ENCODE measurements at places on chromosomes 12 and 14.
A peak's percentile ranks its signal among the peaks of the same experiment; 100 is the strongest.

GRCh38 chr14:36847366-36847765 lies 185.7 kb downstream of the PAX9 start:
- no peak for DNase-seq

GRCh38 chr12:95085612-95086011 lies 12.2 kb upstream of the NR2C1 start:
- DNase-seq: no peak

- no peak for DNase-seq
Observed at GRCh38 chr14:80978403-80978802, 23.0 kb downstream of the TSHR start.

GRCh38 chr14:37045340-37046061 lies 126.9 kb downstream of the SLC25A21 start:
- no peak for DNase-seq

- no peak for DNase-seq
Observed at GRCh38 chr14:31945074-31945613, 132.0 kb upstream of the ARHGAP5 start.

- DNase-seq: no peak
Observed at GRCh38 chr12:70154087-70154638, 89.1 kb upstream of the CNOT2 start.

GRCh38 chr14:64729386-64730060 lies 25.3 kb downstream of the PLEKHG3 start:
- DNase-seq: no peak

DNA sequence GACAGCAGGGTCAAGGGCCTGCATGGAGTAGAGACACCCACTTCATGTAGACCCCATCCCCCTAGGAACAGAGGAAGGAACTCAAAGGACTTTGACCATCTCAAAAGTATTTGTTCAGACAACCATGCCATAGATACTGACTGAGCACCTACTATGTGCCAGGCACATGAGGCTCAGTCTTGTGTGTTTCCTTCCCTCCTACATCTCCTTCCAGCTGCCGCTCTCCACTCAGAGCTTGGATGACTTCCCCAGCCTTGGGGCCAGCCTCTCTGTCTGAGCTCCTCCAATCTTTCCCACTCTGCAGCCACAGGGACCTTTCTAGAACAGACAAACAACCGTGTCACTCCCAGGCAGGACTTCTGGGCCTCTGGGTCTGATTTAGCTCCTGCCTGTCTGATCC lies 2.5 kb downstream of the TRPV4 start:
- no peak for DNase-seq

DNA sequence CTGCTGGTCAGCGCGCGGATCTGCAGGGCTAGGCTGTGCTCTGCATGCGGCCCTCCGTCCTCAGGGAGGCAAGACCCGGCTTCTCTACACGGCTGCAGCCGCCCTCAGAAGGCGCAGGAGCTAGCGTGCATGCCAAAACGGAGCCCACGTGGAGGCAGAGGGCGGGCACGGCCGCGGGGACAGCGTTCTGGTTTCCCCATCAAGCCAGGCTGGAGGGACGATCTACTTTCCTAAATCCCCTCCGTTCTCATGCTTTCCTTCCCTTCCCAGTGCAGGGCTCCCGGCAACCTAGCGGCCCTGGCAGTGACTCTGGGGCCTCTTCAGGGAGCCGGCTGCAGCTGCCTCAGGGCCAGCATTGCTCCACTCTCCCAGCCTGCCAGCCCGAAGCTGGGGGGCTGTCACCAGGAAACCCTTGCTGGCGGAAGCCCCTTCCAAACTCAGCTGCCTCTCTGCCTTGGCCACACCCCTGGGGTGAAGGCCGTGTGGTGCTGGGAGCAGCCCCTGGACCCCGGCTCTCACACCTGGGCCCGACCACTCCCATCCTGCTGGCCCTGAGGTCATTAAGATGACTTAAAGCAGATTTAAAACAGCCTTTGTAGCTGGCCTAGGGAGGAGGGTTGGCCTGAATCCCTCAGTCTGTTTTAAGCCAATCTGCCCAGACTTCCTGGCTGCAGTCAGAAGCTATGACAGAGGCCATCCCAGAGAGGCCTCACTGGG lies 9.2 kb upstream of the GOLGA3 start:
- no peak for DNase-seq

- DNase-seq: no peak
Observed at GRCh38 chr14:22311636-22312035, 277.4 kb downstream of the DAD1 start.

- no peak for DNase-seq
Observed at GRCh38 chr12:42786400-42787148, 197.0 kb upstream of the PRICKLE1 start.

DNA sequence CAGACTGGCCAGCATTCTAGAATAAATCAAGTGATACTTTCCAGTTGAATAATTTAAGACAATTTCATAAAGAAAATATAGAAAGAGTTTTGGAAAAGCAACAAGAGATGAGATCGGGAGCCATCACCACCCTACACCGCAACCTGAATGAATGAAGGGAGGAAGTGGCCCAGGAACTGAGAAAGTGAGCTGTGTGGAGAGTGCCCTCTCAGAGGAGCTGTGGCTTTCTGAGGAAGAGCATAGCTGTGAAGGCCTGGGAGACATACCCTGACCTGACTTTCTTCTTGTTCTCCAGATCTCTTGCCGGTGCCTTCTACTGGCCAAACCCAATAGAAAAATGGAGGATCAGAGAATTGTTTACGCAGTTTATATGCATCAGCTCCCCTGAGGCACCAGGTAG lies 79.3 kb upstream of the TSPAN8 start:
- no peak for DNase-seq

DNA sequence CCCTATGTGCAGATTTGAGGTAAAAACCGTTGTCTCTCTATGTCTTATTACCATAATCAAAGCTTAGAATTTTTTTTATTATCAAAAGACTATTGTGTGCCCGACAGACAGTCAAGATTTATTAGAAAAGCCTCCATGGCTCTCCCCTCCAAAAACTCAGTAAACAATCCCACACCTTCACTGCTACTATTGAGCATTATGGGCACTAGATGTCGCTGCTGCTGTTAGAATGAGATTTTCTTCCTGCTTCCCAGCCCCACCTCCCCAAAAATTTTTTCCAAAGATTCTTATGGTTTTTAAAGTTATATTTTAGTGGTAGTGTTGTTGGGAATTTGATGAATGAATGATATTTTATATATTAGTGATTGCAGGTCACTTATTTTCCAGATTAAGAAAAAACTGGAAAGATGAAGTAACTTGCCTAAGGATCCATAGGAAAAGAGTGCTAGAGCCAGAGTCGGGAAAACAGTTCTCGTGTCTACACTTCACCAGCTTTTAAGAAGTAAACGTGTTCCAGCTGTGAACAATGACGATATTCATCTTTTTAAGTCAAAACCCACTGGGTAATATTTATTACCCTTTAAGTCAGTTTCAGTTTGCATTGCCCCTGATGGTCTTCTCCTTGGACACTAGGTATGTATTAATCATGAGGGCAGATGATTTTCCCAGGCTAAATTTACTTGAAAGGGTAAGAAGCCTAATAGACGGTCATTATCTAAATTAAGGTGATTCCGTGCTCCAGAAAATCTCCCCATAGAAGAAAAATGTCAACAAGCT lies 12.2 kb upstream of the FOXG1 start:
- DNase-seq: peak; percentile 68

All from COLO829 (cell line).